Aorta (tissue), 5 donors: ENCODE measurements at places on chromosomes 7 and 10. TPM values are rescaled to one million over a fixed set of nuclear protein-coding genes. Genes with fewer than 3 reads are reported as not detected.
A peak's percentile ranks its signal among the peaks of the same experiment; 100 is the strongest.

DNA sequence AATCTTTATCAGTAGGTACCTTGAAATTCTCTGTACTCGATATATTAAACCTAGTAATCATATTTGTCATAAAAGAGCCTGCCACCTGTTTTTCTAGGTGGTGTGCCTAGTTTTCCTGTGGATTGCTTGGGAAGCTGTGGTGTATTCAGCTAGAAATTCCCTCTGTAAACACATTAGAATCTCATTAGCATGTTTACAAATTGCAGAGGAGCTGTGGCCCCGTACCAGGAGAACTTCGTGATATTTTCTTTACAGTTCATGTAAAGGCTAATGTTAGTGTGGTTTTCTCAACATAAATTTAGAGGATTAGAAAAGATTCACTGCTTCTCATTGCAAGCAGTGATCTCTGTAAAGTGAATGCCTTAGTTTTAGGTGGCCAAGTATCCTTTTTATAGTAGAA, 144.7 kb downstream of the CCSER2 start:
- DNase-seq: no peak

- no peak for DNase-seq
These were observed 80.6 kb downstream of the ETV1 start for GRCh38 chr7:13908667-13909397.

Gene GIMAP2
- 24.7 TPM for total RNA-seq

DNA sequence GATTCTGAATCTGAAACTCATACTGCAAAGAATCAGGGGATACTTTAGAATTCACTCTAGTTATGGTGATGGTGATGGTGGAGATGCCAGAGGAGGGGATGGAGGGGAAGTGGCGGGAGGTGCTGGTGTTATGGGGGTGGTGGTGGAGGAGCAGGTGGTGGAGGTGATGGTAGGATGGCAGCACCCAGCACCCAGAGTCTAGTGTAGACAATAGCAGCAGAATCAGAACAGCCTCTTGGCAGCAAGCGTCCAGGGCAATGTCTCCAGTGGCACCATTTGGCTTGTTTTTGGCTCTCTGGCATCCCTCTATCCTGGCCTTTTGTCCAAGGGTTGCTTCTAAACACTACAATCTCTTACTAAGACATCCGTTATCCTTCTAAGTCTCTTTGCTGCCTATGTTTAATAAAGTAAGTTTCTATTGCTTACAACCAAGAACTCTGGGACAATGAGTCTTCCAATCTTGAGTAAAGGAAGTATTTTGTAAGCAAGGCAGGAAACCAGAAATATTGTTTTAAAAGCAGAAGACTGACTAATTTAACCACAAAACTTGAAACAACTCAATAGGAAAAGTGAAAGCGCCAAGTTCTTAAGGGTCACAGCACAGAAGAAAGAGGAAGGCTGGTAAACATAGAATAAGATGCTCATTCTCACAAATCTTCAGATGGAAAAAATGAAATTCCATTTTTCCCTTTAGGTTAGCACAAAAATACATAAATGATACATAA, 42.4 kb upstream of the GDF10 start:
- no peak for DNase-seq

- DNase-seq: no peak
These were observed 19.4 kb downstream of the ITGB1 start for GRCh38 chr10:32938554-32939061.

DNA sequence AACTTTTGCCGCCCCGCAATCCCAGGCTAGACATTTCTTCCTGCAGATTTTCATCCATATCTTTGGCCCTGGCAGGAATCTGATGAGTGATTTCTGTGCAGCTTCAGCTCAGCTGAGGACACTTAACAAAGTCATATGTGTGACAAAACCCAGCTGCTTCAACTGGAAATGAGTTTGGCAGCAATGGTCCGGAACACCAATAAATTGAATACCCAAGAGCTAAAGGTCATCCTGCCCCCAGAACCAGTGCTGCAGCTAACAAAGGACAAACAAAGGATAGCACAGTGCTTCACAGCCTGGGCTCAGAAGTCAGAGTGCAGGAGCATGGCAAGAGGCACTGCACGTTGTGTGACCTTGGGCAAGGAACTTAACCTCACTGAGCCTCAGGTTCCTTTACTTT, 40.0 kb upstream of the TRIL start:
- no peak for DNase-seq

Gene EMX2
- 1.5 TPM for total RNA-seq

Gene HABP2
- total RNA-seq: not detected

Gene AKR1C8
- total RNA-seq: 0.30 TPM

Gene PYROXD2
- total RNA-seq: 17.7 TPM

GRCh38 chr7:101200504-101200861, 353 bp downstream of the MOGAT3 start:
- DNase-seq: no peak

- DNase-seq: no peak
These were observed 32.6 kb upstream of the ELN start for GRCh38 chr7:73995330-73995729.

Gene ZNF425
- total RNA-seq: 1.0 TPM

- no peak for DNase-seq
These were observed 112.4 kb downstream of the ST7 start for GRCh38 chr7:117065571-117066150.

Gene NPSR1
- not detected for total RNA-seq

DNA sequence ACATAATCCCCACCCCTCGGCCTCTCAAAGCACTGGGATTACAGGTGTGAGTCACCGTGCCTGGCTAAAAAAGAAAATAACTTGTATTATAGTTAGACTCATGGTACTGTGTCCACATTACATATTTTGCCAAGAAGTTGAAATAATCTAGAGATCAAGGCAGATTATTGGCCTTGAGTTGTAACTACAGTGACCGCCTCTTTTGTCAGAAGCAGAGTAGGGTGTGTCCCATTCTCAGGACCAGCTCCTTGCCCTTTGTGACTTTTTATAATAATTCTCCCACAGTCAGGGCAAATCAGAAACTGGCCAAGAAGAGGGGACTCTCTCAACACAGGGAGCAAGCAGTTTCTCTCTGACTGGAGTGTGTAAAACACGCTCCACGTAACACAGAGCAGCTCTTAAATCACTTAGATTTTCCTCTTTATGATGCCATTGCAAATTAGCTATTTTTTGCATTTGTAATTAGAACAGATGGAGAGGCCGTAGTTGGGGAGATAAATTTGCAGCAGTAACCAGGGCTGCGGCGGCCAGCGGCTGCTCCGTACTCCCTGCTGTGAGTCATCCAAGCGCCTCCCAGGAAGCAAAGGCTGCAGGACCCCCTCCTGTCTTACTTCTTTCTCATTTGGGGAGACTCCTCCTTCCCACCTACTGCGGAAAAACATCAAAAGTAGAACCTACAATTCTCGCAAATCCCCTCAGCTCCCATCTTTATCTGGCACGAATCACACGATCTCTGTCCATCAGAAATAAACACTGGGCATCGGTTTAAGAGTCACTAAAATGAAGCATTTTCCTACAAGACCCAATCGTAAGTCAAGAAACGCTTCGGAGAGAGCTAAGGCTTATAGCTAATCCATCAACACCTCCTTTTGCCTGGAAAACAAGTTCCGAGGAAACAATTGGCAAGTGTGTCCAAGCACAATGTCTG, 32.1 kb upstream of the MSRB2 start:
- no peak for DNase-seq

DNA sequence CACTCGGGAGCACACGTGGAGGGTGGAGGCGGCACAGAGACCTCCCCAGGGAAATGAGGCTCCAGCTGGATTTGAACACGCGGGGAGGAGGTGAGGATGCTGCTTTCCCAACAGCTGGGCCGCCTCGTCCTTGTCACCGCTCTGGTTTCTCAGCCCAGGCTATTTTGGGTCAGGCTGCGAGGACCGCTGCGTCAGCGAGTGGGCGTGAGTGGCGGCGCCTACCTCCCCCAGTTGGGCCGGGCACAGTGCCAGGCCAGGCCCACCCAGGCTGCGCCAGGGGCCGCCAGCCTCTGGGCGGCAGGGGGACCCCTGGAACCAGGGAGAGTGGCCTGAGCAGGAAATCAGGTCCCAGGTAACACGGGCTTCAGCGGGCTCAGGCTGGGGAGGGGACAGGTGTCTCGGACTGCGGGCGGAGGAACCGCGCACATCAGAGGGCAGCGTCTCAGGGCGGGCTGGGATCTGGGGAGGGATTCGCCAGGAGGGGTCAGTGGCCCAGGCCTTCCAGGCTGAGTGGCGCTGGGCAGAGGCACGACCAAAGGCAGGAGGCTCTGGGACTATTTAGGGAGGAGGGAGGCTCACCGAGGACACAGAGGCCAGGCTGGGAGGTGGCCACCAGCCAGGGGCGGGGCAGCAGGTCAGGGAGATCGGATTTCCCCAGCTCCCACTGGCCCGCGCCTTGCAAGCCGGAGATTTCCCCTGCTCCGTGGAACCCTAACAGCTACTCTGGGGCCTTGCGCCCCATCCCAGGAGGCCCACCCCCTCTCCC, 125.2 kb upstream of the RET start:
- DNase-seq: peak; percentile 74

DNA sequence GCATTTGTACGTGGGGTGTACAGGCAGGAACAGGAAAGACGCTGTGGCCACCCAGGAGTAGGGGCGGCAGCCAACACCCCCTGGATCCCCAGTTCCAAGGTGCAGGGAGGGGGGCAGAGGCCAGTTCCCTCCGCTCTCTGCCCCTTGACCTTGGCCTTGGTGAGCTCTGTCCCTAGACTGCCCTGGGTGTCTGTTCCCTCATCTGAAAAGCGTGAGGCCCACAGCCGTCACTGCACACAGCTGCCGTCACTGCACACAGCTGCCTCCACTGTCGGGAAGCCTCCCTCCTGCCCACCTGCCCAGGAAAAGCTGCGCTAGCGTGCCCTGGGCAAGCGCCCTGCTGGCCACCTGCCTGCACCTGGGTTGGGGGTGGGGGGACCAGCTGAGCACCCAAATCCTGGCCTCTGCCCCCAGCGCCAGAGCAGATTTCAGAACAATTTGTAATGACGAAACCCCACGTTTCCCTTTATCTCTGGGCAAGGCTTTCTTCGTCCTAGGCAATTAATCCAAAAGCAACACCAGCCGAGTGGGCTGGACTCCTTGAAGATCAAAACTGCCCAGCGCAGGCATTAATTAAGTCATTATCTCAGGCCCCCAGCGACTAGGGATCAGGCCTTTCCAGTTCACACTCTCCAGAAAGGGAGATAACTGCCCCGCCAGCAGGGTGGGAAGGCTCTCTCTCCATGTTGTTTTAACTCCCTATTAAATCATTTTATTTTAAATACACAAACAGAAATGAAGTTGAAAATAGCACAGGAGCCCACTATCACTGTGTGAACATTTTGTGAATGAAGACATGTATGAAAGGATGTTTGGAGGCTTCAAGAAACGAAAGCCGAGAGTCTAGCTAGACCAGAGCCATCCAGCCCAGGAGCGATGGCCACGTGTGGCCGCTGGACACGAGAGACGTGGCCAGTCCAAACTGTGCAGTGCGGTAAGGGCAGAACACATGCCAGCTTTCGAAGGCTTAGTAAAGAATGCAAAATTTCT, 4.0 kb upstream of the PDGFA start:
- no peak for DNase-seq
